ENCODE measurements at places on chromosomes 3 and 15.
A peak's percentile ranks its signal among the peaks of the same experiment; 100 is the strongest.

GRCh38 chr3:25294169-25294805 is 133.8 kb upstream of the RARB start:
- peaks cover 9% of the 10 kb centered on the region for H3K4me1 ChIP-seq
- no peaks in the 10 kb centered on the region for H3K36me3 ChIP-seq
- no peaks in the 10 kb centered on the region for H3K27me3 ChIP-seq
- no peak for DNase-seq
- H3K27ac ChIP-seq = peak overlapping the region; percentile 87
- H3K4me3 ChIP-seq = no peak overlapping the region

GRCh38 chr3:120469882-120470301 is 19.1 kb upstream of the FSTL1 start:
- H3K27ac ChIP-seq = peak overlapping the region; percentile 89
- H3K27me3 ChIP-seq = no peaks in the 10 kb centered on the region
- peaks cover 20% of the 10 kb centered on the region for H3K4me1 ChIP-seq
- no peak overlapping the region for H3K4me3 ChIP-seq
- H3K36me3 ChIP-seq = no peaks in the 10 kb centered on the region

- H3K4me3 ChIP-seq = peak overlapping the region; percentile 55
- no peaks in the 10 kb centered on the region for H3K36me3 ChIP-seq
- DNase-seq = peak; percentile 89
- no peak overlapping the region for H3K27ac ChIP-seq
- H3K27me3 ChIP-seq = peaks cover 12% of the 10 kb centered on the region
Measured at GRCh38 chr15:40511093-40511471, 40.3 kb downstream of the CHST14 start.

DNA sequence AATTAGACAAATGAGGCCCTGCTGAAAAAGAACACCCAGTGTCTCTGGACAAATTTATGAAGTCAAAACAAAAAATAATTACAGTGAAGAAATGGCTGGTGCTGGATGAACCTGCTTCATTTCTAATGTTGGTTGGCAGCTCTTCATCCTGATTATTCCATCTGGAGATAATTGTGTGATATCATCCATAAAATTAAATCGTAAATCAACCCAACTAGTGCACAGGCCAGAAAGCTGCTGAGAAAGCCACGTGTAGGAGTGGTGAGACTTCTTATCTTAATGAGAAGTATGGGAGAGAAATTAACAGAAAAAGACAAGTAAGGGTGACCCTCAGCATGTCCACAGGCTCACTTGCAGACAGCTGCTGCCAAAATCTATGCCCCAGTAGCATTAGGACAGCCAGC is 465.2 kb upstream of the TGFBR2 start:
- no peaks in the 10 kb centered on the region for H3K4me1 ChIP-seq
- no peak overlapping the region for H3K27ac ChIP-seq
- no peak for DNase-seq
- no peaks in the 10 kb centered on the region for H3K27me3 ChIP-seq
- H3K36me3 ChIP-seq = no peaks in the 10 kb centered on the region
- H3K4me3 ChIP-seq = no peak overlapping the region

GRCh38 chr15:69289342-69290146 is 9.2 kb upstream of the PAQR5 start:
- no peak overlapping the region for H3K27ac ChIP-seq
- H3K4me3 ChIP-seq = no peak overlapping the region
- H3K36me3 ChIP-seq = no peaks in the 10 kb centered on the region
- no peaks in the 10 kb centered on the region for H3K4me1 ChIP-seq
- no peak for DNase-seq

DNA sequence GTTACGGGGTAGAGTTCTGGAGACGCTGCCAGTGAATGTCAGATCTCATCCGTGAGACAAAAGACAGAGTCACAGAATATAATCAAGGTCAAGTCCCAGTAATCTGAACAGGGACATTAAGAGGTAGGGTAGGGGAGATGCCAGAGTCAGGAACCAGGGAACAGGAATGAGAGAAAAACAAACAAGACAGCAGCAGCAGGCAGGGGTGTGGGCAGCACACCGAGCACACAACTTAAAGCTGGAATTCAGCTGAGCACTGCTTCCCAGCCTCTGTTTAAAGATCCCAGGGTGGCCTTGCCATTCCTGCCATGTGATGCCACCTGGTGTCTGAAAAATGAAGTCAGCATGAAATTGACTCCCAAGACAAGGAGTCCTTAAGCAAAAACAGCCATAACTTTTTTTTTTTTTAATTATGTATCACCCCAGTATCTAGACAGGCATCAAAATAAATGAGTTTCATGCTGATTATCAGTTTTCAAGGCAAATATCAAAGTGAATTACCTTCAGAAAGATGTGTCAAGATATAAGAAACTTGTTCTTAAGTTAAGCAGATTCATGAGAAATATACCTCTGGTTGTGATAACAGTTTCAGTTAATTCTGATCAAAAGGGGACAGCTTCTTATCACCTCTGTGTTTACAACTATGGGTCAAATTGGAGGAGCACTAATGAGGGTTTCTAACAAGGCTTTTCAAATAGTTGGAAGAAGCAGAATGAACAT is 203.7 kb downstream of the SLC9A9 start:
- DNase-seq = peak; percentile 38
- no peak overlapping the region for H3K27ac ChIP-seq

- no peaks in the 10 kb centered on the region for H3K4me1 ChIP-seq
- no peak for DNase-seq
- no peak overlapping the region for H3K27ac ChIP-seq
- no peak overlapping the region for H3K4me3 ChIP-seq
Measured at GRCh38 chr3:197019535-197019934, 10.1 kb downstream of the MELTF start.

- H3K4me1 ChIP-seq = peaks cover 2% of the 10 kb centered on the region
- peaks cover 5% of the 10 kb centered on the region for H3K27me3 ChIP-seq
- DNase-seq = no peak
Measured at GRCh38 chr15:78402061-78402610, 35.9 kb upstream of the IREB2 start.

Data from trophoblast cell (in vitro differentiated cells and primary cell).